Omental fat pad (tissue), 4 donors: ENCODE measurements at places on chromosomes 12 and 14. TPM values are rescaled to one million over a fixed set of nuclear protein-coding genes. Genes with fewer than 3 reads are reported as not detected.

The DCP1B gene
- total RNA-seq, result 19.2 TPM

DNA sequence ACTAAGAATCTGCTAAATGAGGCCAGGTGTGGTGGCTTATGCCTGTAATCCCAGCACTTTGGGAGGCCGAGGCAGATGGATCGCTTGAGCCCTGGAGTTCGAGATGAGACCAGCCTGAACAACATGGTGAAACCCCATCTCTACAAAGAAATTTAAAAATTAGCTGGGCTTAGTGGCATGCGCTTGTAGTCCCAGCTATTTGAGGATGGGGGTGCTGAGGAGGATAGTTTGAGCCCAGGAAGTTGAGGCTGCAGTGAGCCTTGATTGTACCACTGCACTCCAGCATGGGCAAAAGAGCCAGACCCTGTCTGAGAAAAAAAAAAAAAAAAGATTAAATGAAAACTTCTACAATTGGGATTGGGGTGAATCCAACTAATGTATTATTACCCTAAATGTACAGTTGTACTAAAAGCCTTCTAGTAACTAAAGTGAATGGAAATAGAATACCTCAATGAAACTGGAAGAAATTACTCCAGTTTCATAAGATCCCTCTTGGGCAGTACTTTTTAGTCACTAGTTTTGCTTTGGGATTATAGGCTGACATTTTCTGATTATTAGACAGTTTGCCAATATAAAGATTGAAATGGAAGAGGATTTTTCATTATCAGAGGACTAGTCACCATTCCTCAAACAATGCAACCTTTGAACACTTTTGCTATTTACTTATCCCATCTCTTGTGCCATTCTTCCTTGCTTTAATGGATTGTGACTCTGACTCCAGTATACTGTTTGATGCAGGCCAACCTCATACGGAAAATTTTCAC lies 14.3 kb downstream of the COCH start:
- no peak for DNase-seq

The SPIC gene
- not detected for total RNA-seq

DNA sequence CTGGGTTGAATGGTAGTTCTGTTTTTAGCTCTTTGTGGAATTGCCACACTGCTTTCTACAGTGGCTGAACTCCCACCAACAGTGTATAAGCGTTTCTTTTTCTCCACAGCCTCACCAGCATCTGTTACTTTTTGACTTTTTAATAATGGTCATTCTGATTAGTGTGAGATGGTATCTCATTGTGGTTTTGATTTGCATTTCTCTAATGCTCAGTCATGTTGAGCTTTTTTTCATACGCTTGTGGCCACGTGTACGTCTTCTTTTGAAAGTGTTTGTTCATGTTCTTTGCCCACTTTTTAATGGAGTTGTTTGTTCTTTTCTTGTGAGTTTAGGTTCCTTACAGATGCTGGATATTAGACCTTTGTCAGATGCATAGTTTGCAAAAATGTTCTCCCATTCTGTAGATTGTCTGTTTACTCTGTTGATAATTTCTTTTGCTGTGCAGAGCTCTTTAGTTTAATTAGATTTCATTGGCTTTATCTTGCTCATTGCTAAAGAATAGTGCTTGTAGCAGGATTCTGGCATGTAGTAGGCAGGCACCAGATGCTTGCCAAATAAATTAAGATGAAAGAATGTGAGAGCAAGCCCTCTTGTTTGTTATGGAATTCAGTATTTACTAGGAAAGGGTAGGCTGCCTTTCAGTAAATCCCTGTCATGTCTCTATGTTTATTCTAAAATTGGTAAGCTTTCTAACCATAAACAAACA lies 86.8 kb downstream of the PDE3A start:
- DNase-seq, result no peak

The GPR68 gene
- 0.36 TPM for total RNA-seq

DNA sequence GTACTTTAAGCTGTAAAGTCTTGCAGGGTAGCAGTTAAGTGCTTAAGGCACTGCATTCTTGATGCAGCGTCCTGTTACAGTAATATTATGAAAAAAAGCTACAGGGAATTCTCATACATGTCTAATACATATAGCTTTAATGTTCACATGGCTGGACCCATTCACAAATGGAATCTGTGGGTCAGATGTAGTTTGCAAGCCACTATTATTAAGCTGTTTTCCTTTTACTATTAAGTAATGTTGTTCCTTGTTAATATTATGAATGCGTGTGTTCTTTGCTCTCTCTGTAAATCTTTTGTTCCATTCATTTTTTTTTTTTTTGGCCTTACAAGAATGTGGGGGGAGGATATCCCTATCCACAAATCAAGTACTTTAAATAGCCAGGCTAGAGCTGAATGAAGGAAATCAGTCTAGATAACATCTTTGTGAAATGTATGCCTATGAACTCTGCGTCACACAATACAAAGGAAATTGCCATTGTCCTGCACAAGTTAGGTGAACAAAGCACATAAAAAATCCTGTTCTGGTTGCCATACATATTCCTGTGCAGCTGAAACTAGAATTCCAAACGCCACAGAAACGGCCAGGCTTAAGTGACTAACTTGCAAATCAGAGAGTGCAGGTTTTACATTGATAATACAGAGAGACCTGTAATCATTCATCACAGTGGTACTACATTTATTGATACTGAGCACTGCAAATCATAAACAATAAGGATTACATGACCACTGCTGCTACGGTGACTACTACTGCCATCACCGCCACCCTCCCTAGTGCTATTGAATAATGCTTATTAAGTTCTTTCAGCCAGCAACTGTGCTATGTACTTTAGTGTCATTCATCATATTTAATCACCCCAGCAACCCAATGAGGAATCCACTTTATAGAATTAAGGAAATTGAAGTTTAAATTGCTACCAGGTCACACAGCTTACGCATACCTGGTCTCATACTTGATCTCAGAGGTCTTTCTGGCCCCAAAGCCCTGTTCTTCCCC lies 111.9 kb downstream of the HMGA2 start:
- DNase-seq, result no peak

The CIDEB gene
- total RNA-seq, result 12.2 TPM

GRCh38 chr12:103772367-103773108 lies 68.5 kb downstream of the NT5DC3 start:
- no peak for DNase-seq

The NKX2-1 gene
- total RNA-seq, result not detected

DNA sequence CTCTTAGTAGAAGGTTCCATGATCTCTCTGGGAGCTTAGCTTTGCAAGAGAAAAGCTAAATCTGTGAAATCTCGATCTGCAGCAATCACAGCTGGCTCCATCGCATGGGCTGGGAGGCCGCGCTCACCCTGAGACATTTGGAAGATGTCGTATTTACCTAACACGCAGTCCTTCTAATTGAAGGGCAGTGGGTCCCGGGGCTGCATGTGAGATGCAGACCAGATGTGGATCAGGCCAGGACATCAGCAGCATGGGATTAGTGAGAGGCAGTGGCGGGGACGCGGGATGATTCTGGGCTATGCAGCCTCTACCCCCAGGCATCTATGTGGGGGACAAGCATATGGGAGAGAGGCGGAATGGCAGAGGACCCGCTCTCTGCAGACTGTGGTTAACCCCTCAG lies 312.4 kb upstream of the RTL1 start:
- no peak for DNase-seq

- no peak for DNase-seq
These were observed 25.5 kb upstream of the GSC start for GRCh38 chr14:94795372-94795771.

DNA sequence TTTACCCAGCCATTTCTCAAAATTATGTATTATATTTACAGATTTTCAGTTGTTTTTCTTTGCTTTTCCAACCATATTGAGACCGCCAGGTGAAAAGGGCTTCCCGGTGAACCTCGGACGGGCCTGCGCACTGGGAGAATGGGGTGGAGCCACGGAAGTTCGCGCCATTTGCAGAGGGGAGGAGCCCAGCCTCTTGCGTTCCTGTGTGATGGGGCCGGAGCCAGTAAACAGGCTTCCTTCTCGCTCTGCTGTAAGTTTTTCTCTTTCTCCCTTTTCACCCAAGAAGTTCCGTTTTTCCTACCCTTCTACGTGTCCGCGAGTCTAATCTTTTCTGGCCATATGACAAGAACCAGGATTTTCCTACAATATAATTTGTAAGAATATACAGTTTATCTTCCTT lies 1108.8 kb upstream of the SEL1L start:
- no peak for DNase-seq

The POTEM gene
- total RNA-seq, result not detected

DNA sequence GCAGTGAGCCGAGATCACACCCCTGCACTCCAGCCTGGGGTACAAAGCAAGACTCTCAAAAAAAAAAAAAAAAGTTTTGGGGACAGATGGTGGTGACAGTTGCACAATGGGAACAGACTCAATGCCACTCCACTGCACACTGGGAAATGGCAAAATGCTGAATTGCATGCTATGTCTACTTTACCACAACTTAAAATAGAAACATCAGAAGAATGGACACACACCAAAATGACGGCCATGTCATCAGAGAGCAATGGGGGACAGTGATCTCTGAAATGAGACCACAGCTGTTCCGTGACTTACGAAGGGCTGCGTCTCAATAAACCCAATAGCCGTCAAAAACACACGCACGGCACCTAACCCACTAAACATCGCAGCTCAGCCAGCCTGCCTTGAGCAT lies 13.7 kb downstream of the DDX54 start:
- no peak for DNase-seq

The CREBL2 gene
- 73.9 TPM for total RNA-seq

The GPATCH2L gene
- total RNA-seq, result 38.4 TPM

- no peak for DNase-seq
These were observed 29.6 kb upstream of the KCNK10 start for GRCh38 chr14:88352698-88353097.

The INHBE gene
- total RNA-seq, result not detected

DNA sequence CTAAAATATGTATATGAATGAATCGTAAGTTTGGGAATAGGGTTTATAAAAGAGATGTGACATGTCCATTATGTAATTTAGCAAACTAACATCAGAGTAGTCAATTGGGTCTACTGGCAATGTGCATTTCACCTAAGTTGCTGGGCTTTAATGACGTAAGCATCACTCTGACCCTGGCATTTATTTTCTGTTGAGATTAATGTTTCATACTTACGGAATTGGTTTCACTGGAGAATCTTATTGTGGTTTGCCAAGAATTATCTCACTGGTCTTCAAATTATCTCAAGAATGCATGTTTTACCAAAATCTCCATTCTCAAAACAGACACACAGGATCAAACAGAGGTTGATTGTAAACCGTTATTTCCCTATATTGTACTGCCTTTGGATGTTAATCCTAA lies 437.1 kb downstream of the NPAS3 start:
- no peak for DNase-seq

GRCh38 chr12:45232756-45233372 lies 17.0 kb downstream of the ANO6 start:
- no peak for DNase-seq

DNA sequence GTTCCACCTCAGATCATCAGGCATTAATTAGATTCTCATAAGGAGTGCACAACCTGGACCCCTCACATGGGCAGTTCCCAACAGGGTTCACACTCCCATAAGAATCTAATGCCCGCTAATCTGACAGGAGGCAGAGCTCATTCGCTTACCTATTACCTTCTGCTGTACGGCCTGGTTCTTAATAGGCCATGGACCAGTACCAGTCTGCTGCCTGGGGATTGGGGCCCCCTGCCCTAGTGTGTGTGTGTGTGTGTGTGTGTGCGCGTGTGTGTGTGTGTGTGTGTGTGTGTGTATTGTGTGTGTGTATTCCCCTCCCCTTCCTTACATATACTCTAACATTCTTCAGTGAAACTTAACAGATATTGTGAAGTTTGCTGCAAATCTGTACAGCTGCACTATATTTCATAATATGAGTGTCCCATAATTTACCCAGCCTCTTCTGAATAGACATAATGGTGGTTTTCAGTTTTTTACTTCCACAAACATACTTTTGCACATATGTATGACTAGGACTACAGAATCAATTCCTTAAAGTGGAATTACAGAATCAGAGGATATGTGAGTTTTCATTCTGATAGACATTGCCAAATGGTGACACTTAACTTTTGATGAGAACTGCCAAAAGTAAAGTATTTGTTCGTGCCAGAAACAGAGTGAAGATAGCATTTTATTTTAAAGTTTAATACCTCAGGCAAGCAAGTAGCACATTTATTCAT lies 205.2 kb upstream of the EEA1 start:
- no peak for DNase-seq
